CD8-positive, alpha-beta memory T cell (primary cell): ENCODE measurements at places on chromosomes 5 and 9.

- no peak for DNase-seq
Measured at GRCh38 chr9:125218621-125219020, 18.3 kb downstream of the RABEPK start.

GRCh38 chr9:111902391-111903139 lies 6.0 kb downstream of the UGCG start:
- no peak for DNase-seq

DNA sequence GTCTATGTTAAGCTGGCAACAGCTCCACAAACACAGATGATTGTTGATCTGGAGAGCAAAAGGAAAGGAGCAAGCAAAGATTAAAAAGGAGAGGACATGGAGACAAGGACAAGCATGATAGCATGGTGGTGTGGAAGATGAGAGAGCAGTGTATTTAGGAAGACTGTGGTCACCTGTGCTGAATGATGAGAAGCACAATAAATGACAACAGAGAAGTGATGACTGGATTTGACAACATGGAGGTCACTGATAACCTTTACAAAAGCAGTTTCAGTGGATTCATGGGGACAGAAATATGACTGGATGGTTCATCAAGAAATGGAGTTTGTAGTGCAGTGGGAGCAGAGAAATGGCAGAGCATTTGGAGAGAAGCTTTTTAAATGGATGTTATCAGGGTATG lies 20.2 kb downstream of the TTC33 start:
- DNase-seq, result no peak

DNA sequence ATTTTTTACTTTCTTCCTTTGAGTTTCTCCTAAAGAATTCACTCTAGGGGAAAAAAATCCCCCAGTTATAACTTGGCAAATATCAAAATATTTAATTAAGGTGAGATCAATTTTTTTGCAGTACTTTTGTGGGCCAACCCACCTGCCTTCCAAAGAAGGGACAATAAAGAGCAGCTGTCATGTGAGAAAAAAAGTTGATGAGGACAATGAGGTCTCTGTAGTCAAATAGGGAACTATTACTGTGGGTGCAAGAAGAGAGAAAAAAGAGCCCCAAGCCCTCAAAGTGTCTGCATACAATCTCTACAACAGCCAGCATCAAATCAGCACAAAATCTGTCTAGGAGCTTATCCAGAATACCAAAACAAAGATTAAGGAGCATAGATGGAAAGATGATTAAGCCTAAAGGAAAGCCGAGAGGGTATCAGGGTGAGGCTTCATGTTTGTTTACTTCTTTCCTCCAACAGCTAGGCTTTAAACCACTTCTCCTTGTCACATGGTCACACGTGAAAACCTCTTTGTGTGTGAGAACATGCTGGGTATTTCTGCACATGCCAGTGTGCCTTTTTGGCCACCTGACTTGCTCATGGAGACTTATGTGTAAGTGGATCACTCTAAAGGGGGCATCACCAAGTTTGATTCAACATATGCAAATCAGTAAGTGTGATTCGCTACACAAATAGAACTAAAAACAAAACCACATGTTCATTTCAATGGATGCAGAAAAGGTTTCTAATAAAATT lies 19.2 kb upstream of the FYB1 start:
- DNase-seq, result no peak

- DNase-seq, result no peak
Measured at GRCh38 chr5:14816999-14817761, 54.4 kb downstream of the ANKH start.

- no peak for DNase-seq
Measured at GRCh38 chr5:51225789-51226742, 157.2 kb upstream of the ISL1 start.

DNA sequence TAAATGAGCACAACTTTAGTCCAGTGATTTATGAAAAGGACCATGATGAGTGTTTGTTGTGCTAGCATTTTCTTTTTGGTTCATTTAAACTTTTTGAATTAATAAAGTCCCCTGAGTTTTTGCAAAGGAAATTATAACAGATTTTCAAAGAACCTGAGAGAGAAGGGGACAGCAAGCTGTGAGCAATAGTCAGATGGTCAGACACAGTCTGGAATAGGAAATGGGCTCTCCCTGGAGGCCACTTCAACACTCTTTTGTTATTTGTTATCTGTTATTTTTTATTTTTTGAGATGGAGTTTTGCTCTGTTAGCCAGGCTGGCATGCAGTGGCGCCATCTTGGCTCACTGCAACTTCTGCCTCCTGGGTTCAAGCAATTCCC lies 171.1 kb downstream of the ARHGEF28 start:
- no peak for DNase-seq

DNA sequence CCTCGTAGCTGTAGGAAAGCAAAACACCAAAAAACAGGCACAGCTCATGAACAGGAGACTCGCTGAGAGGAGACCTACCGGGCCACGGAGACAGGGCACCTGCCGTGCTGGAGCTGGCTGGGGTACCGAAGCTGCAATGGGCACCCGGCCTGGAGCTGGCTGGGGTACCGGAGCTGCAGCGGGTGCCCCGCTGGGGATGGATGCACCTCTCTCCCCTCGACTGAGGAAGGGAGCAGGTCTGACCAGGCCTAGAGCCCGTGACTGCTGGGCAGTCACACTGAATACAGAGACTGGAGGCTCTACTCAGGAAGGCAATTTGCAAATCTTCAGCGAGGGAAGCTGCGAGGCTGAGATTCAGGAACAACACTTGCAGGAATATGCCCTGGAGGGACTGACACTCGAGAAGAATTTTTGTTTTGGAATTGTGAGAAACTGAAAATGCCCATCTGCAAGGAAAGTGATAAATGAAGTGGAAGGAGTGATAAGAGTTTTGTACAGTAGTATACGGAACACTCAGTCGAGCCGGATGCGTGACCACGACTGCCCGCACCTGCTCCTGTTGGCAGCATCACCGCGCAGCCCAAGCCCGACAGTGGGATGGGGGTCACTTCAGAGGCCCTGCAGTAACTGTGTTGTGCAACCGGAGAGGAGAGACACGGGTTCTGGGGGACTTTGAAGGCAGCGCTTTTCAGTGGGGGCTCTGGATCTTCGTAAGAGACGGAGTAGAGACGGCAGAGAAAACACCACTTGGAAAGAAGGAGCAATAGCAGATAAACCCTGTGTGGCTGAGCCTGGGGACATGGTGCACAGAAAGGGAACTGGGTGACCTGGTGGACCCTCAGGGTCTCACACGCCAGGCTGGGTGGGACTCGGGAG lies 27.9 kb upstream of the LPCAT1 start:
- DNase-seq, result no peak

DNA sequence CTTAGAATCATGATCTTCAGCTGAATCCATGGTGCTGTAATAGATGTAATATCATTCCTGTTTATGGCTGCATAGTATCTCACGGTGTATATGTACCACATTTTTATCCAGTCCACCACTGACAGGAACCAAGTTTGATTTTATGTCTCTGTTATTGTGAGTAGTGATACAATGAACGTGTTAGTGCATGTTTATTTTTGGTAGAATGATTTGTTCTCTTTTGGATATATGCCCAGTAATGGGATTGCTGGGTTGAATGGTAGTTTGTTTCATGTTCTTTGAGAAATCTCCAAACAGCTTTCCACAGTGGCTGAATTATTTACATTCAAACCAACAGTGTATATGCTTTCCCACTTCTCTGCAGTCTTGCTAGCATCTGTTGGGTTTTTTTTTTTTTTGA lies 175.1 kb upstream of the CDH10 start:
- DNase-seq, result no peak

DNA sequence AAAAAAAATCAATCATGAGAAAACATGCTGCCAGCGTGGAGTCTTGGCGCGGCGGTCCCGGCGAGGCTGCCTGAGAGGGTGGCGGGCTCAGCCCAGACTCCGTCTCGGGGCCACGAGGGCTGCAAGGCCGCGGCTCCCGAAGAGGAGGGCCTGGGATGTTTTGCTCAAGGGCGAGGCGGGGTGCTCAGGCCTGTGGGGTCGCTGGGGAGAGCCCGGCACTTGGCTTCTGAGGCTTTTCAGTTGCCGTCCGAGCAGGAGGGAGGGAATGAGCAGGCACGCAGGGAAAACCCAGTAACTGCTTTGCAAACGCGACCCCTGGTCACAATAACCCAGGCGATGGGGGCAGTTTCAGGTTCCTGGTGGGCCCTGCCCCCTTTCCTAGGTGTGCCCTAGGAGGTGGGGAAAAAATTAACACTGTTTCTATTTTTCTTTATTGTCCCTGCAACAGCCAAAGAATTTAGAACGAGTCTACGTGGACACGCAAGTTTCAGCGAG lies 3.2 kb upstream of the IRX2 start:
- no peak for DNase-seq

DNA sequence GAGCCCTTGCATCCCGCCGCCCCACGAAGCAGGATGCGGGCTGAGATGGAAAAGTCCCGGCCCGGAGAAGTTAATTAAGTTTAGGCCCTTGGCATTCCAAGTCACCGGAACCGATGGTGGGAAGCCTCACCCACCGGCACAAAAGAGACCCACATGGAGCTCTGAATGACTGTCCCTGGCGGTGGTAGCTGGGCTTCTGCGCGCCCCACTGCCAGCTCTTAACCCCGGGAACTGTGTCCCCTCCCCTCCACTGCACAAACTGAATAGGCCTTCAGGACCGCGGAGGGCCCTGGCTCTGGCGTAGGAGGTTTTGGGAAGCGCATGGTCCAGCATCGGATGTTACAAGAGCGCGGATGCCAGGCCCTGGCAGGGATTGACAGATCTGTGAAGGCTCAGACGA lies 291.1 kb upstream of the TUT7 start:
- no peak for DNase-seq

- DNase-seq, result peak; percentile 84
Measured at GRCh38 chr5:134524272-134524825, 1.1 kb upstream of the JADE2 start.

- no peak for DNase-seq
Measured at GRCh38 chr9:135563039-135563476, 1.5 kb downstream of the PAEP start.

DNA sequence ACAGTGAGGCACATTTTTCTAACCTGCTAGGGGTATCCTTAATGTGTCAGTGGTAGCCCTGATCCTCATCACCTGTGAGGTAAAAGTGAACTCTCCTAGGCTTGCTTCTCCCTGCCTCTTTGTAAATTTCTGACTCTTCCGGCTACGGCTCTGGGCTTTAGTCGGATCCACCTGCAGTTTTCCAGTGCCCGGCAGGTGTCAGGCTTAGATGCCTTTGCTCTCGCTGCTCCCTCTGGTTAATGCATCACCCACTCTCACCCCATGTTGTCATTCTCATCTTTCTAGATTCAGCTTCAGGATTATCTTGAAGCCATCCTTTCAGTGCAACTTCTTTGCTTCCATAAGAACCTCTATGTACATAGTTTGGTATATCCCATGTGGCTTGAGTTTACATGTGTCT lies 3.6 kb downstream of the CEP78 start:
- no peak for DNase-seq

DNA sequence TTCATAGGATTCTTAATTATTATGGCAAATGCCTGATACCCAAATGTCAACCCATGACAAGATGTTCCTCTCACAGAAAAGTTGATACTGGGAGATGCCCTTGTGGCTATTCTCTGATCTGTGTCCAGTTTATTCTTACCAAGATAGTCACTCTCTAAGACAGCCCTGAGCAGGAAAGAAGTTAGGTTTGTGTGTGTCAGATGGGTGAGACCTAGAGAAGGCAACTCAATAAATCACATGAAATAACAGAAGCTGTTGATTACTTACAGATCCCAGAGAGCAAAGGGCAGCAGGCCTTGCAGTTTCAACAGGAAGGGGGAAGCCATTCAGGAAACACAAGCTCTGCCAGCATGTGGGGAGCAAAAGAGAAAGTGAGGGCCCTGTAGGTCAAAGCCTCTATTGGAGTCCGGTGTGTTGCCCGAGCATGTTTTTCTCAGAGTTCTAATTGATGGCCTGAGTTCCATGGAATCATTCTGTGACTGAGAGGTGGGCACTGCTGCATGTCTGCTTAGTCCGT lies 1193.7 kb upstream of the CDH18 start:
- DNase-seq, result no peak

DNA sequence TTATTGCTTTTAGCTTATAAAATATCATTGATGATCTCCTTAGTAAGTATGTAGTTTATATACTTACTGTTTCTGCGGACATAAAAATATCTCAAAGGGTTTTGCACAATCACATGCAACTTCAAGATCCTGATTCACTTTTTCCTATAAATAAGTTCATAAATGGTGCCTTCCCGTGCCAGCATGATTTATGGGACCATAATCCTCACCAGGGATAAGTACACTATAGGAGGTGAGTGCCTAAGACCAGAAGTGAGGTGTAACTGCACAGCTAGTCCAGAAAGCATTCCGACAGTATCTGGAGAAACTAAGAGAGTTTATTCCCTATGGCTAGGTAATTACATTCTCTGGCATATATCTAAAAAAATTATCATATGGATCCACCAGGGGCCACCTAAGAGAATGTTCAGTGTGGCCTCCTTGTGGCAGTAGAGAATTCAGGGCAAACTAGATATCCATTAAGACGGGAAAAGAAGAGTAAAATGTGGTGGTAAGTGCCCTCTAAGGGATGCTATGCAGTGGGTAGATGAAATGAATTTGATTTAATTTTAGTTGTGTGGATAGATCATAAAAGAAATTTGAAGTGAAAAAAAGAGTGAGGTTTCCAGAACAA lies 402.5 kb upstream of the SLC24A2 start:
- DNase-seq, result no peak

DNA sequence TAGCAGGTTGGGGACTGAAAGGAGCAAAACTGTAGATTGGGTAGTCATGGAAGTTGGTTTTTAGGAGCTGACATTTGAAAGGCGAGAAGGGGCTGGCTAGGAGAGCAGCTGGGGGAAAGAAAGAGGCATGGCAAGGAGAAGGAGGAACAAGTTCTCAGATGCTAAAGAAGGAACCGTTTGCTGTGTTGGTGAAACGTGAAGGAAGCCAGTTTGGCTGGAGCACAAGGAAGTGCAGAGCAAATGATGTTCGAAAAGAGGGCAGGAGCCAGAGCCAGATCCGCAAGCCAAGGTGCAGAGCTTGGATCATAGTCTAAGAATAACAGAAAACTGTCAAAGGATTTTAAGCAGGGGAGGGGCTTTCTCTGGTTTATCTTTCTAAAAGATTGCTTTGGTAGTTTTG lies 276.6 kb downstream of the ASTN2 start:
- no peak for DNase-seq

DNA sequence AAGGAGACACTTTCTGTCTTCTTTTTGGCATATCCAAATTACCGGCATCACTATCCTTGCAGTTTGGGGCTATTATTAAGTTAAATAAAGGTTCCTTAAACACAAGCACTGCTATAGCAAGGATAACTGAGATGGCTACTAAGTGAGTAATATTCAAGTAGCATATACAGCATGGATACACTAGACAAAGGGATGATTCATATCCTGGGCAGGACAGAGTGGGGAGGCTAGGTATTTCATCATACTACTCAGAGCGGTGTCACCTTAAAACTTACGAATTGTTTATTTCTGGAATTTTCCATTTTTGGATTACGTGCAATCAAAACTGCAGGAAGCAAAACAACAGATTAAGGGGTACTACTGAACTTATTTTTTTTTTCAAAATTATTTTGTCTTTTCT lies 54.1 kb downstream of the FER start:
- DNase-seq, result no peak
